ENCODE measurements at places on chromosomes 13 and 19.
A peak's percentile ranks its signal among the peaks of the same experiment; 100 is the strongest.

DNA sequence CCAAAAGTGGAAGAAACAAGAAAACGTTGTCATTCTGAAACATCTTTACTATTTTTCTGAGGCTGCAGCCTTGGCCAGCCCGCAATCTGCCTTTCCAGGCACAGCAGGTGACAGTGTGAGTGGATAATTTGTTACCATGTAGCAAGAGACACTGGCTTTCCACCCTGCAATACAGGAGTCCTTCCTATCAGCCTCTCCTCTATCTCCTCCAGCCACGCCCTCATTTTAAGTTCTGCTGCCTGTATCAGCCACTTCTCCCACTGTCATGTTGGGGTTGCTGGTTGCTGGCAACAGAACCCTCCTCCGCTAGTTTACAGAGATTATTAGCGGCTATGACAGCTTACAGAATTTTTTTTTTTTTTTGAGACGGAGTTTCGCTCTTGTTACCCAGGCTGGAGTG lies 7.7 kb upstream of the LGALS7 start:
- no peak for DNase-seq

- DNase-seq, result no peak
Measured at GRCh38 chr13:30920162-30920909, 12.1 kb upstream of the TEX26 start.

- no peak for DNase-seq
Measured at GRCh38 chr13:51457086-51457815, 4.4 kb upstream of the INTS6 start.

DNA sequence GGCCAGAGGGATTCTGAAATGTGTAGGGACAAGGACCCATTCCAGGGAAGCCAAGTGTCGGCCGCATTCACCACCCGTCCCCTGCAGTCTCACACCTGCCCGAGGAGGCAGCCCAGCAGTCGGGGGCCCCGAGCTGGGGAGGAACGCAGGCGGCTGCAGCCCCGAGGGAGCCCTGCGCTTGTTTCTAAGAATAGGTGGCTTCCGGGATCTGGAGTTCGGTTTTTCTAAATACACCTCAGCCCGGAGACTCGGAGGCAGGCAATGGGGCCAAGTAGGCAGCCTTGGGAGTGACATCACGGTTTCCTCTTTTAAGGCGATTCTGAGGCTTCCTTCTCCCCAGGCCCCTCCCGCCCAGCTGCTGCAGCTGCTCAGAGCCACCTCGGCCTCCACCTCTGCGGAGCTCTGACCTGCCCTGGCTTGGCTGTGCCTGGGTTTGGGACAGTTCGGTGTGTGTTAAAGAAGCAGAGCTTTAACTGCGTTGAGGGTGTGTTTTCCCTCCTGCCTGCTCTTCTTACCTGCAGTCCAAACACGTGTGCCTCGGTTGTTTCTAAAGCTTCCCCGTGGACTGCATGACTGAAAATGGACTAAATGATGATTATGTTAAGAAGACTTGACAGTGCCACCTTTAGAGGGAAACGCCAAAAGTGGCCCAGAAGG lies 80.5 kb downstream of the COL4A2 start:
- no peak for DNase-seq

DNA sequence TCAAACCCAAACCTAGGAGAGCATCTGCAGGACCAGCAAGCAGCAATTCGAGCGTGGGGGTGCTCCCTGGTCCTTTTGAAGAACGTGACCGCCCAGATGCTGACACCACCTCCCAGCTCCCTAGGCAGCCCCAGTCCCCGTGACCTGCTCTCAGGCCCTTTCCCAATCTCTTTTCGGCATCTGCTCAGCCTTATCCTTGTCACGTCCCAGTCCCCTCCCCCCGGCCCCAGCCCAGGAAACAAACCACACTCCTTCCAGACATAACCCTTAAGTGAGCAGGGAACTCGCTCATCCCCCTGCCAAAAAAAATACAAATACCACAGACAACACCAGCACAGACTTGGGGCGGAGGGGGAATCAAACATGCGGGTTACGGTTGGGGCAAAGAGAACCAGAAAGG lies 3.3 kb downstream of the MLLT1 start:
- no peak for DNase-seq

- no peak for DNase-seq
Measured at GRCh38 chr13:48214519-48215121, 18.4 kb upstream of the ITM2B start.

GRCh38 chr19:46390121-46390858 lies 23.1 kb downstream of the CCDC8 start:
- DNase-seq, result no peak

GRCh38 chr13:84810781-84811180 lies 928.5 kb upstream of the SLITRK1 start:
- no peak for DNase-seq

GRCh38 chr13:26563713-26564112 lies 6.2 kb downstream of the WASF3 start:
- DNase-seq, result no peak

- peak; percentile 66 for DNase-seq
Measured at GRCh38 chr13:41060724-41061074, 610 bp upstream of the WBP4 start.
